ENCODE measurements at places on chromosomes 3 and 15.

DNA sequence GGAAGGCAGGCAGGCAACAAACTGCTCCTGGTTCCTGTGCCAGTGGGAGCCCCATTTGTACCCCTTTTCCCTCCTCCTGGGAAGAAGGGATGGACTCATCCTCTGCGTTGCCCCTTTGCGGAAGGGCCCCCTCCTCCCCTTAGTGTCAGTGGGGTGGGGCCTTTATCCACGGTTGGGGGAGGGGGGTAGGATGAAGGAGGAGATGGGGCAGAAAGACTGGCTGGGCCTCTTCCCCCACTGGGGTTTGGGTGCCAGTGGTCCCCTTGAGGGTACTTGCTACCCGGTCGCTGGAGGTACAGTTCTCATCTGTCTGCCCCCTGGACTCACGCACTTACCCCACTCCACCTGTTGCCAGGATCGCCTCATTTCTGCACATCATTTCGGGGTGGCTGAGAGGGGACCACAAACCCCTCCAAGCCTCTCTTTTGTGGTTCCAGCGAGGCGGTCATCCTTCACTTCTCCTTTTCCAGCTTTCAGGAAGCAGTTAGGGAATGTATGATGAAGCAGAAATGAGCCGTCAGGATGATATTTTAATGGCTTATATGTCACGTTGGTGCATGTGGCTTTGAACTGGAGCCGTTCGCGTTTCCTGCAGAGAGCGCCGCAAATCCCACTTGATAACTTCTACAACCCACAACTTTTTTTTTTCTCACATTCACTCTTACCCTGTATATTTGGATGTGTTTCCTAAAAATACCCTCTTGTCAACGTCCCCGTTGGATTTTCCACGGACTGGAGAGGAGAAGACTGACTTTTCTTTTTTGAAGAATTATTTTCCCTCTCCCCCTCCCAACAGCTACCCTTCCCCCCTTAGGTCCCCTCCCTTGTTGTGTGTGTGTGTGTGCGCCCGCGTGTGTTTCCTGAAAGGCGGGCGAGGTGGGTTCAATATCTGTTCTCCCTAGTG lies at the start of gene ZIC4:
Gene ZIC4 (minus strand): TSS at position 516 of the 904 bp plus-strand sequence. CDS start 3,746 bp downstream, outside the sequence.
- no peak for DNase-seq

- DNase-seq, result no peak
Measured at GRCh38 chr3:135964160-135964955, 1.2 kb upstream of the PPP2R3A start.

- no peak for DNase-seq
Measured at GRCh38 chr3:148763986-148764935, 63.4 kb upstream of the CPB1 start.

DNA sequence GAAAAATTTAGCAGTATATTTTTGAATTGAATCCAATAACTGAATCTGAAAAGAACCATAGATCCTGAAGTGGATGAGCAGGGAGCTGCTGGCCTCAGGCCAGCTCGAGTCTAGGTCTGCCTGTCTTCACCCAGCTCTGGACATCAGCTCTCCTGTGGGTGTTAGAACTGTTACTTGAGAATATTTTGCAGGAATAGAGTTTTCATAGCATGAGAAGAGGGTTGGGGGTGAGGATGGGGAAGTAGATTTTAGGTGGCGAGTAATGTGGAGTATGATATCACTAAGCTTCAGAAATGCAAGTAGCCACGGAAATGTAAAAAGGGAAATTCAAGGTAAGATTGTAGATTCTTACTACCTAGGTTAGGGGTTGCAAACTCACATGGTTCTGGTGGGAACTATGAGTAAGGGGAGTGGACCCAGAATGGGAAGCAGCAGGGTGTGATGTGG lies 6.2 kb downstream of the RAB8B start:
- DNase-seq, result no peak

GRCh38 chr3:100149713-100150415 lies 35.6 kb upstream of the FILIP1L start:
- no peak for DNase-seq

GRCh38 chr15:95734422-95735316 lies 595.8 kb upstream of the NR2F2 start:
- DNase-seq, result no peak

DNA sequence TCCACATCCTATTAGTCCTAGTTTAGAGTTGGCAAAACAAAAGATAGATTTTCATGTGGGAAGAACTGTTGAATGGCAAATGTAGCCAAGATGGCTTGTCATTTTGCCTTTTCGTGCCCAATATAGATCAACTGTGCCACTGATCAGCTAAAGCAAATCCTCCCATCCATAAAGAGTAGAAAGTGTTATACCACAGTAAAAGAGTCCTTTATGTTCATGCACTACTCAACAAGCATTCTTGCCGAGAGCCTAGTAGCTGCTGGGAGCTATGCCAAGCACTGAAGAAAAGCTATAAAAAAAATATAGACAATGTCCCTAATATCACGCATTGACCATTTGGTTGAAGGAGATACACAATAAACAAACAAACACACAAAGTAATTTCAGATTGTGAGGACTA lies 225.2 kb downstream of the KCNMB2 start:
- DNase-seq, result no peak

DNA sequence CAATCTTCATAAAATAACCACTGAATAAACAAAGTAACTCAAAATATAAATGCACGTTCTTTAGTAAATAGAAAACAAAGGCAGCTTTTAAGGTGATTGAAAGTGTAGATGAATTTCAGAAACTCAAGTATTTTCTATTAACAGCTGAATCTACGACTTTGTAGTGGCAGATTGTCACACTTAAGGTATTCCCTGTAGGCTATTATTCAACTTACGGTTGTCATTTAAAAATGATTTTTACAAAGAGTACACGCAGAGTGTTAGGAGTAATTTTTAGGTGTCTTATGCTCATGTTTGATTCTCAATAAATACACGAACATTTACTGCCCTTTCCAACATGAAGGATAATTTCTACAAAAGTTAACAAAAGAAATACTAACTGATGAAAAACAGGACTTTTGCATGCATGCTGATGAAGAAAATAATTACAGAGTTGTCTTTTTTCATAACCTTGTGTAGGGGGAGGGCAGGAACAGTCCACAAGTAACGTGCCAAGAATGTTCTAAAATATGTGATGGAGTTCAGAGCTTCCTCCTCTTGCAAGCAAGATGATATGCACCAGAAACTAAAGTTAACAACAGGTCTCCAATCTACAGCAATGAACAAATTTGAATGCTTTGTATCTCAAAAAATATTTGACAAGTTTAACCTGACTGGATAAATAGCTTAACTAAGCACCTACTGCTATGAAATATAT lies 16.7 kb downstream of the DCBLD2 start:
- no peak for DNase-seq

DNA sequence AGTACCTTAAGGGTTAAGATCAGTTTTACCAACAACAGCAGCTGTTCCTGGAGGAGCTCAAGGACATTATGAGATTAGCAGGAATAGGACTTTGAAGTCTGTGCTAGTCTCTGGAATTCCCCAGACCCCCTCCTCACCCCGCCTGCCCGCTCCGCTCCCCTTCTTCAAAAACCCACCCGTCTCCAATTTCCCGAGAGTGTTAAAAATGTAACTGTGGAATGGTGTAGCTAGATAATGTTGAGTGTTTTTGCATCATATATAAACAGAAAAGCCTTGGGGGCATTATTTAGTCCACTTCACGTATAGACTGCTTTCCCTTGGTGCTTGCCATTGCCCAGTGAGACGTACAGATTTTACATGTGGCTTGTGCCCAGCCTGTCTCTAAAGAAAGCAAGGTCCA lies 65.0 kb upstream of the SEMA6D start:
- DNase-seq, result no peak

- no peak for DNase-seq
Measured at GRCh38 chr15:23616536-23616935, 31.1 kb downstream of the MAGEL2 start.

DNA sequence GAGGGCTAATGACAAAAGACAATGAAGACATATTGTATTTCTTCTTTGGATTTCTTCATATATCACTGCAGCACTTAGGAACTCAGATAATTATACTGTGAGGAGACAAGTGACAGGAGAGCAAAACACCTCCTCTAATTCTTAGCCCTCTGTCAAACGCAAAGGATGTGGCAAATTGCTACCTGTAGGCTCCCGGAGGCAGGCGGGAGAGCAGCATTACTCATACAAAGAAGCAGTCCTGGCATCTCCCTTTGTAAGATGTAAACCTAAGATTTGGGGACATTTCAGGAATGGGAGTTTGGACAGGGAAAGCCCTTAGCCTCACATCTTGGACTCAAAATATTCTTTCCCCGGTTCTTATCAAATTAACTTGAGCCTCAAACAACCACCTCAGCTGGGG lies 460.8 kb downstream of the SOX2 start:
- no peak for DNase-seq

DNA sequence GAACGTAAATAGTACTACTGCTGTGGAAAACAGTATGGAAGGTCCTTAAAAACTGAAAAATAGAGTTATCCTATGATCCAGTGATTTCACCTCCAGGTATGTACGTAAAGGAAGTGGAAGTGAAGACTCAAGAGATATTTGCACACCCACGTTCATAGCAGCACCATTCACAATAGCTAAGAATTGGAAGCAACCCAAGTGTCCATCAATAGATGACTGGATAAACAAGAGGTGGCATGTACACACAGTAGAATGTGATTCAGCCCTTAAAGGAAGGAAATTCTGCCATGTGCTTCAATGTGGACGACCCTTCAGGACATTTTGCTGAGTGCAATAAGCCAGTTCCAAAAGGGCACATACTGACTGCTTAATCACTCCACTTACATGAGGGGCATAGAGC lies 188.3 kb downstream of the APBA2 start:
- no peak for DNase-seq

DNA sequence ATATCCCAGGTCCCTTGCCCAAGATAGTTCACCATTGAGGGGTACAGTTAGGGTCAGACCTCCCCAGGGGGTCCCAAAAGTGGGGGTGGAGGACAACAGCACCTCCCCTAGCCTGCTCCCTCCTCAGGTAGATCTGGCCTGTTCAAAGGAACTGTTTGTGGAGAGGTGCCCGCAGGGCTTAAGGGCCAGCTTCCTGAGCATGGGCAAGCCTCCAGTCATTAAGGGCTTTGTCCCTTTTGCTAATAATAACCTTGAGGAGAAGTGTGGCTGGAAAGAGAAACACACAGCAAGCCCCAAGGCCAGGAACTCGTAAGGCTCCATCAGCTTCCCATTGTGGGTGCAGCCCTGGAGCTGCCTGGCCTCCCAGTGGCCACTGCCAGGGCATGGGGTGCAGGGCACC lies 47.4 kb downstream of the ISG20 start:
- DNase-seq, result no peak

DNA sequence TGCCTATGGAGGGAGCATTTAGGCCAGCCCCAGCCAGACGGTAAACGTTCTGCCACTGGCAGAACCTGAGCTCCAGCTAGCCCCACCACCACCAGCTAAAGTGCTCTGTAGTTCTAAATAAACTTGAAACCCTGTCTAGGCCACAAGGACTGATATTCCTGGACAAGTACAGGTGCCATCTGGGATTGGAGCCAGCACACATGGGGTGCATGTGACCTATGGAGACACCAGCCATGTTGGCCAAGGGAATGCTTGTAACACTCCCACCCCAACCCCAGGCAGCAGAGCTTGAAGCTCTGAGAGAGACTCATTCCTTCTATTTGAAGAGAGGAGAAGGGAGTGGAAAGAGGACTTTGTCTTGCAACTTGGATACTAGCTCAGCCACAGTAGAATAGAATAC lies 284.5 kb upstream of the DCBLD2 start:
- DNase-seq, result no peak

GRCh38 chr3:14793126-14793857 lies 25.5 kb upstream of the FGD5 start:
- no peak for DNase-seq

DNA sequence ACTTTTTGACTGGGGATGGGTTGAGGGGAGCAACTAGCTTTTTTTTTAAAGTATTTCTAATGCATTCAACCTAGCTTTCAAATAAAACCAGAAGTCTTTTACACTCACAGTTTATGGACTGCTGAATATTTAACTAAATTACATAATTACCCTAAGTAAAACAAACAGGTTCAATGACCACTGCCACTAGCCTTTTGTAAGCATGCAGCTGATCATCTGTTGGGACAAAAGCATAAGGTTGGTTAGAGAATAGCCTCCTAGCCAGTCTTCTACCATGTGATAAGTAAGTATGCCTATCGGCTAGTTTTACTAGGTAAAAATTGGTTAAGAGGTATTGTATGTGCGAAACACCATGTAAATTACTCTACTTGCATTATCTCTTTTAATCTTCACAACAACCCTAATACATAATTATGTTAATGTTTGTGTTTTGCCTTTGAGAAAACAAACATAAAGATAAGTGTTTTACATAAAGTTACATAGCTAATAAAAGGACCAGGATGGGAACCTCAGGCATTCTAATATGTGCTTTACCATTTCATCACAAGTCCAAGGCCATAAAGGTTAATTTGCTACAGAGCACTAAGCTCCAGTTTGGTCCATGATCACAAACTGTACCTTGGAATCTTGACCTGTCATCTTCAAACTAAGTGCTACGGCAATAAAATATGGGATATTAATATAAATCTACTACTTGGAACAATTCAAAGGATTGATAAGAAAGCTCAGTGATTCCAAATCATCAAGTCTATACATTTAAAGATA lies 13.2 kb downstream of the PFN2 start:
- no peak for DNase-seq

DNA sequence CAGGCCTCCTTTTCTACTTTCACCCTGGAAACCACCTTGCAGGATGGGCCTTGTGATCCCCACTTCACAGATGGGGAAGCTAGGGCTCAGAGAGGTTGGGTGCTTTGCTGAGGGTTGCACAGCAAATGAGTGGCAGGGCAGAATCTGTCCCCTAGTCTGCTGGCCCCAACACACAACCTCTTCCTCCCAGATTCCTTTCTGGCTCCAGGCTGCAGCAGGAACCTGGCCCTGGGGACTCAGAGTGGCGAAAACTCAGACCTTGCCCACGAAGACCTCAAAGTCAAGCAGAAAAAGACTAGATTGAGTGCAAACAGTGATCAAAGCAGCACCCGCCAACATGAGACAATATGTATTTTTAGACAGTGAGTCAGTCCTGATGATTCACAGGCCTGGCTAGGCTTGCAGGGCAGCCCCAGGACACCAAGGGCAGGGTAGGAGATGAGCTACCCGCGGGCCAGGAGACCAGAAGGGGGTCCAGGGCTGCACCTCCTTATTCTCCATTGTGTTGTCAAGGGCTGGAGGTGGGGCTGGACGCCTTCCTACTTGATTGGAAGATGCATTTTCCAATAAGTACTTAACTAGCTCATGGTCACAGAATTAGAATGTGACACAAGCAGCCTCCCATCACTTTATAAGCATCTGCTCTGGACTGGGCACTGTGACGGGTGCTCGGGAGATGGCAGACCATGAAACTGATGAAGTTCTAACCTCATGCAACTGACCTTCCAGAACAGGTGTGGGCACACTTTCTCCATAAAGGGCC lies 23.9 kb downstream of the GOLGA6L2 start:
- DNase-seq, result no peak

GRCh38 chr3:114879059-114880031 lies 267.7 kb downstream of the ZBTB20 start:
- no peak for DNase-seq
